ENCODE measurements at places on chromosomes 12 and 14. TPM values are rescaled to one million over a fixed set of nuclear protein-coding genes. Genes with fewer than 3 reads are reported as not detected.

The SSPN gene
- total RNA-seq: 0.54 TPM

The EML5 gene
- 1.0 TPM for total RNA-seq

The HOXC6 gene
- 5.4 TPM for total RNA-seq

The CCDC197 gene
- not detected for total RNA-seq

The DBX2 gene
- total RNA-seq: not detected

The RPS6KA5 gene
- 2.0 TPM for total RNA-seq

The TAS2R9 gene
- not detected for total RNA-seq

The KRT79 gene
- total RNA-seq: 0.21 TPM

The BDKRB1 gene
- total RNA-seq: 0.87 TPM

The CD27 gene
- not detected for total RNA-seq

The KLHDC1 gene
- total RNA-seq: 0.76 TPM

The RHOJ gene
- total RNA-seq: not detected

The PRH2 gene
- total RNA-seq: not detected

The CYP46A1 gene
- total RNA-seq: 0.02 TPM

The TROAP gene
- total RNA-seq: 97.1 TPM

The TSPAN19 gene
- 0.18 TPM for total RNA-seq

The MIPOL1 gene
- total RNA-seq: 2.6 TPM

The APOF gene
- total RNA-seq: not detected

The TMEM132D gene
- total RNA-seq: not detected

The POTEG gene
- not detected for total RNA-seq

The FOXN4 gene
- not detected for total RNA-seq

The CD4 gene
- not detected for total RNA-seq

The SMIM41 gene
- not detected for total RNA-seq

The TRIM9 gene
- total RNA-seq: 8.3 TPM

The SSTR1 gene
- total RNA-seq: not detected

The PIWIL1 gene
- total RNA-seq: not detected

The KRT72 gene
- total RNA-seq: not detected

The DAO gene
- not detected for total RNA-seq

The SBNO1 gene
- total RNA-seq: 27.7 TPM

The CCDC177 gene
- total RNA-seq: not detected

The LBHD2 gene
- not detected for total RNA-seq

The CS gene
- total RNA-seq: 163 TPM

The SAMD4A gene
- 6.4 TPM for total RNA-seq

Data from A549 treated with RU486 at 1 μM for 4 hours (cell line).